Sigmoid colon (tissue), 7 donors: ENCODE measurements at places on chromosomes 3 and 15. TPM values are rescaled to one million over a fixed set of nuclear protein-coding genes. Genes with fewer than 3 reads are reported as not detected.

GRCh38 chr3:143363276-143363675 is 243.7 kb downstream of the CHST2 start:
- DNase-seq, result no peak

The ROPN1B gene
- total RNA-seq, result not detected

The LYZL4 gene
- total RNA-seq, result not detected

The PLIN1 gene
- total RNA-seq, result 49.6 TPM

The OXTR gene
- 0.36 TPM for total RNA-seq
